ENCODE measurements at places on chromosomes 4 and X.

- no peak overlapping the region for H3K4me3 ChIP-seq
- DNase-seq, result no peak
- H3K27ac ChIP-seq, result no peak overlapping the region
- no peaks in the 10 kb centered on the region for H3K4me1 ChIP-seq
- peaks cover 40% of the 10 kb centered on the region for H3K36me3 ChIP-seq
- no peaks in the 10 kb centered on the region for H3K27me3 ChIP-seq
Measured at GRCh38 chr4:128862608-128863311, 53.3 kb downstream of the JADE1 start.

DNA sequence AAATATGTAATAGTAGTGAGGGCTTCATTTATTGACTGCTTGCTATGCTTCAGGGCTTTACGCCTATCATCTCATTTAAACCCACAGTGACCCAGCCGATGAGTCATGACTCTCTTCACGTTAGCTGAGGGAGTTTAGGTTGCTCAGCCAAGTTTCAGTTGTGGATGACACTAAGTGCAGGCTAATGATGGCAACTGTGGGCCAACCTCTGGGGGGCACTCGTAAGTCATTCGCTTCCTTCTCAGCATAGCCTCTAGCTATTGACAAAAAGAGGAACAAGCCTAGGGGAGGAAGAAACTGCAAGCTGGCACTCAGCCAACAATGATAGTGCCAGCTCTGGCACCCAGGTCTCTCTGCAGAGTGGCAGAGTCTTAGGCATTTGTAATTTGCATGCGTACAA lies 325.0 kb downstream of the ARHGAP10 start:
- no peaks in the 10 kb centered on the region for H3K36me3 ChIP-seq
- peak; percentile 88 for DNase-seq
- no peak overlapping the region for H3K27ac ChIP-seq
- H3K4me1 ChIP-seq, result peaks cover 8% of the 10 kb centered on the region

DNA sequence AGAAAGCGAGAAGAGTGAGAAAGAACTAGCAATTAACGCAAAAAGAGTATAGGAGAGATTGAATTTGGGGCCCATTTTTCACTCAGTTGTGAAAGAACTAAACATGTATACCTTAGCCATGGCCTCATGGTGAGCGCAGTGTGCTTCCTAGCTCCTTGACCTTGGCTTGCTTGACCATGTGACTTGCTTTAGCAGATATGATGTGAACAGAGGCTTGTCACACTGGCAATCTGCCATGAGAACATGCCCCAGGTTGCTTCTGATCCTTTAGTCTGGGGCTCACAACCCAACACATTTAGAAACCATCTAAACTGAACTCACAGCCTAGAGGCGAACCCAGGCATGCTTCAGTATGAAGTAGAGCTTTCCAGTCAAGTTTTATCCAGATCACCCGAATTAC lies 260.1 kb upstream of the FTHL17 start:
- no peaks in the 10 kb centered on the region for H3K27me3 ChIP-seq
- DNase-seq, result no peak
- H3K27ac ChIP-seq, result no peak overlapping the region
- no peaks in the 10 kb centered on the region for H3K4me1 ChIP-seq

DNA sequence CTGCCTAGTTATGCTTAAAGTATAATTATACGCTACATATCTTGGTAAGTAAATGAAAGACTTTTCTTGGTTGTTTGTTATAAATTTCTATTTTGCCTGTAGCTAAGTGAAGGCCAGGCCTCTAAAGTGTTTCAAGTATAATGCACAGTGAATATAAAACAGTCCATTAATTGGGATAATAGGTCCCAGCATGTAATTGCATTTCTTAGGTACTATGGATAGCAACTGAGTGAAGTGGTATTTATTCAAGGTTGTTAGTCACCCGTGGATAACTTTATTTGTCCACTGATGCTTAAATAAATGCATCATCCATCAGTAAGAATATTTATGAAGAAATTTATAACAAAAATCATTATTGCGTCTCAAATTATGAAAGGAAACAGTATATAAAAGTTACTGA lies 59.1 kb downstream of the TEX13C start:
- no peak overlapping the region for H3K27ac ChIP-seq
- H3K27me3 ChIP-seq, result no peaks in the 10 kb centered on the region
- no peak for DNase-seq

- H3K27ac ChIP-seq, result no peak overlapping the region
- H3K27me3 ChIP-seq, result no peaks in the 10 kb centered on the region
- H3K4me3 ChIP-seq, result no peak overlapping the region
- no peaks in the 10 kb centered on the region for H3K4me1 ChIP-seq
Measured at GRCh38 chr4:151955721-151956380, 195.0 kb upstream of the GATB start.

All from MM.1S (cell line).